ENCODE measurements at places on chromosomes 6 and 20.

GRCh38 chr6:34457382-34457741, 8.5 kb upstream of the PACSIN1 start:
- no peak for DNase-seq

DNA sequence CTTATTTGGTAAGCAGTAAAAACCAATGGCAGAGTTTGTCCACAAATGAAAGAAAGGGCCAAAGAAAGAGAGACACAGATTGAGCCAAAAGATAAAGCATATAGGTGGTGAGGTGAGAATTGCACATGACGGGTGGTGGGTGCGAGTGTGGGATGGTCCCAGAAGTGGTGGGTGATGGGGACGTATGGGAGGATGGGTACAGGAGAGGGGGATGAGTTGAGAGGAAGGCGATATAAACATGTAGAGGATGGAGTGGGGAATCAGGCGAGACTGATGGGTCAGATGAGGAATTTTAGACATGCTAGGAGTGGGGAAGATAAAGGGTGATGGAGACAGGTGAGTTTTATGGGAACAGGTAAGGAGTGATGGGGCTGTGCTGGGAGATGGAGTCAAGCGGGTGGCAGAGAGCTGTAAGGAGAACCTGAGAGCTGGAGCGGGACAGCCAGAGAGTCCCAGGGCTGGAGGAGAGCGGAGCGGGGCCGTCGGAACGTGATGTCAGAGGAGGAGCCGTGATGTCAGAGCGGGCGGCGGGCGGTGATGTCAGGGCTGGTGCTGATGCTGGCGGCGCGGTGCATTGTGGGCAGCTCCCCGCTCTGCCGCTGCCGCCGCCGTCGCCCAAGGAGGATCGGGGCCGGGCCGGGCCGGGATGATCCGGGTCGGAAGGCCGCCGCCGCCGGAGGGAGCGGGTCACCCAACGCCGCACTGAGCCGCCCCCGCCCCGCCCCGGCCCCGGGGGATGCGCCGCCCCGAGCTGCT, at the start of gene TTBK1:
Gene TTBK1, plus strand, starts transcription at position 574 of the 756 bp plus-strand sequence. CDS start 3,180 bp downstream, outside the sequence.
- peak; percentile 36 for DNase-seq

DNA sequence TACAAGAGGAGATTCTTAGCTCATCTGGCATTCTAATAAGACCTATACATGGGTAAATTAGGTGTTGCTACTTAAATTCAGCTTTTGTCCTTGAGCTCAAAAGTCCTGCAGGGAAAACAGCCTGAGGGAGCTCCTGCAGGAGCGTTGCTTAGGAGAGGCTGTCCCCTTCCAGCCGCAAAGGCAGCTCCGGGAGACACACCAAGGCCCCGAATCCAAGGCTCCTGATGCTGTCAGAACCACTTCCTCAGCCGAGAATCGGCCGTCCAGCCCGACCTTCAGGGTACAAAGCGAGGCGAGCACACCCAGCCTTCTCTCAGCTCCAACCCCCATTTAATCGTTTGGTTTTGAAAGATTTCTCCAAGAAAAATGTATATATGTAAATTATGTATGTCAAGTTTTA, 87.0 kb downstream of the DACT2 start:
- DNase-seq, result no peak

- no peak for DNase-seq
These were observed 194.1 kb downstream of the OGFRL1 start for GRCh38 chr6:71482742-71483141.

GRCh38 chr20:31923388-31924331, 28.2 kb downstream of the PDRG1 start:
- DNase-seq, result no peak

DNA sequence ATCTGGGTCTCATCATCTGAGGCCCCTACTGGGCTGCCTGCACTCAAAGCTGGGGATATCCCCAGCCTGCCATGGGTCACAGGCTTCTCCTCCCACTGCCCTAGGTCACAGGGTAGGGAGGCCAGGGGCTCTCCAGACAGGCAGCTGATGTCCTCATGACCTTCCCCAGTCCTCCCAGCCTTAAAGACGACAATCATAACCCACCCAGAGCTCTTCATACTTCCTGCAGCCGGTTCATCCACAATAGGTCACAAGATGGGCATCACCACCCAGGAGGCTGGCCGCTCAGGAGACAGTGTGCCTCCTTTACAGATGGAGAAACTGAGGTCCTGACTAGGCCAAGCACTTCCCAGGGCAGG, 15.2 kb downstream of the TFEB start:
- no peak for DNase-seq

- DNase-seq, result peak; percentile 57
These were observed 29.7 kb downstream of the FYN start for GRCh38 chr6:111843347-111844147.

DNA sequence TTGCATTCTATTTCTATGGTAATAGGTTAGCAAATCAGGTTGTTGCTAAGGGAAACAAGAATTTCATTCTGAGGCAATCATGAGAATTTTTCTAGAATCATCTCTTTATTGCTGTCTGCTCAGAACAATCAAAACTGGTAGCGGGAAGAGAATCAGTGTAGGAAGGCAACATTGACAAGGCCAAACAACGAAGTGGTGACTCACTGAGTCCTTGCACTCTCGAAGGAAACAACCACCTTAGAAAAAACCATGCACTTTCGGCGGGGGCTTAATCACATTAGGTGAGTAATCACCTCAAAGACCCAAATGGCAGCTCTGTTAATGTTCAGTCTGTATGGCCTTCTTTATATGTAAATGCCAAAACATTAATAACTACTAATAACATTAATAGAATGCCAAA, 78.8 kb upstream of the MAP7 start:
- DNase-seq, result no peak

- no peak for DNase-seq
These were observed 3.0 kb downstream of the BAK1 start for GRCh38 chr6:33577106-33577535.

All from naive thymus-derived CD8-positive, alpha-beta T cell (primary cell).